Fibroblast of lung (primary cell): ENCODE measurements at places on chromosomes 2 and 18. TPM values are rescaled to one million over a fixed set of nuclear protein-coding genes. Genes with fewer than 3 reads are reported as not detected.

Gene KLHL14
- not detected in 2 replicates for polyA plus RNA-seq

Gene DNMT3A
- 3.6 and 3.7 TPM in 2 replicates for polyA plus RNA-seq

Gene ACMSD
- polyA plus RNA-seq = not detected in 2 replicates

Gene SERPINB3
- polyA plus RNA-seq = not detected in 2 replicates

DNA sequence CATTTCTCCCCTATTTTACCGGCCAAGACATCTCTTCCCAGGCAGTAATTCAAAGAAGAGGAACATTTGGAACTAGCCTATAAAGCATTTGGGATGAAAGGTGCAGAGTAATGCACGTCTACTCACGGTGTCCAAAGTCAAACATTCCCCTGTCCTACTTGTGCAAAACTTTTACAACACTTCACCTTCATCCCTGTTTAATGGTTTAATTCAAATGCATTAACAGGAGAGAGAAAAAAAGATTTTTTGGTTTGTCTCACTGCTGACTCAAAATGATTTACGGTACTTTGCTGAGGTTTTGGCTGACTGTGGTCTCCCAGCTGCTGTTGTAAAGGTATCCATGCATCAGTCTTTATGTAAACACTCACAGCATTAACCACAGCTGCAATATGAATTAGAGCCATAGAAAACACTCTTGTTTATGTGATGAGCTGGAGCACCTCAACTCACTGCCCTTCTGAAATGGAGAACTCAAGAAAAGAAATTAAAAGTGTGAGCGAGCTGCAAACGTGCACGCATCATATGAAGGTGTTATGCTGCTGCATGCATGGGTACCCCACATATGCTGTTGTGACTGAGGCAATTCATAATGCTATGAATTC, 220.5 kb downstream of the PIEZO2 start:
- peak; percentile 91 for DNase-seq

- DNase-seq = peak; percentile 92
Observed at GRCh38 chr18:27378431-27379095, 193.5 kb upstream of the CHST9 start.

- no peak for DNase-seq
Observed at GRCh38 chr2:11633923-11634478, 36.0 kb downstream of the NTSR2 start.

DNA sequence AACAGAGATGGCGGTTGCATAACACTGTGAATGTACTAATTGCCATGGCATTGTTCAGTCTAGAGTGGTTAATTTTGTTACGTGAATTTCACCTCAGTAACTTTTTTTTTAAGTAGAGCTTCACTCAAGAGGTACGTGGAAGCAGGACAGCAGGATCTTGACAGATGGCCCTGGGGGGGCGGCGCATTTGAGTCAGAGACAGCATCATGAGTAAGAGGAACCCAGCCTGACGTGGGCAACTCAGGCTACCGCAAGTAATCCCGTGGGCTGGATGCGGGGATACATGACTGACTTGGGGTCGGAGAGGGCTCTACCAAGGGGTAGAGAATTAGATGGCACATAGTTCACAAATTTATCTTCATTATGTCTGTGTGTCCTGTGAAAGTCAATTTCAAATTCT, 38.1 kb upstream of the DAPL1 start:
- DNase-seq = no peak

DNA sequence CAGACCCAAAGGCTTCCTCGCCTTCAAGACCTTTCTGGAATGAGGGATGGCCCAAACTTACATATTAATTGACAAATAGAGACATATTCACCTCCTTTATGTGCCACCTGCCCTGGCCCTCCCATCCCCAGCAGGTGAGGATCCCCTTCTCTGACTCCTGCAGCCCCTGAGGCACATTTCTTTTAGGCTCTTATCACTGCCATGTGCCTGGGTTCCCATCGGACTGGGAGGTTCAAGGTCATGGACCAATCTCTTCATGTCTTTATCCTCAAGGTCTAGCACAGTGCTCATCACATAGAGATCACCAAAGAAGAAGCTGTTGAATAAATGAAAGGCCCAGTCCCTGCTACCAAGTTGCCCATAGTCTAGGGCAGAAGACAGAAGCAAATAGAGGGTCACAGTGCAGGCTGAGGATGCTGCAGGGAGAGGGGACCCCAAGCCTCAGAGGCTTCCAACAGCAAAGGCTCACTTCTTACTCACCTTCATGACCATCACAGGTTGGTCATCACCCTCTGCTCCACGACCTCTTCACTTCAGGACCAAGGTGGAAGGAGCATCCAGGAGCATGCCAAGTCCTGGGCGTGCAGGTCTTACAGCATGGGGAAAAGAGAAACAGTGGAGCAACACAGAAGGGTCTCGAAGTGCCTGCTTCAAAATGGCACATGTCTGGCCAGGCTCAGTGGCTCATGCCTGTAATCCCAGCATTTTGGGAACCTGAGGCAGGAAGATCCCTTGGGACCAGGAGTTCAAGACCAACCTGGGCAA, 193.9 kb downstream of the SMAD2 start:
- DNase-seq = no peak

DNA sequence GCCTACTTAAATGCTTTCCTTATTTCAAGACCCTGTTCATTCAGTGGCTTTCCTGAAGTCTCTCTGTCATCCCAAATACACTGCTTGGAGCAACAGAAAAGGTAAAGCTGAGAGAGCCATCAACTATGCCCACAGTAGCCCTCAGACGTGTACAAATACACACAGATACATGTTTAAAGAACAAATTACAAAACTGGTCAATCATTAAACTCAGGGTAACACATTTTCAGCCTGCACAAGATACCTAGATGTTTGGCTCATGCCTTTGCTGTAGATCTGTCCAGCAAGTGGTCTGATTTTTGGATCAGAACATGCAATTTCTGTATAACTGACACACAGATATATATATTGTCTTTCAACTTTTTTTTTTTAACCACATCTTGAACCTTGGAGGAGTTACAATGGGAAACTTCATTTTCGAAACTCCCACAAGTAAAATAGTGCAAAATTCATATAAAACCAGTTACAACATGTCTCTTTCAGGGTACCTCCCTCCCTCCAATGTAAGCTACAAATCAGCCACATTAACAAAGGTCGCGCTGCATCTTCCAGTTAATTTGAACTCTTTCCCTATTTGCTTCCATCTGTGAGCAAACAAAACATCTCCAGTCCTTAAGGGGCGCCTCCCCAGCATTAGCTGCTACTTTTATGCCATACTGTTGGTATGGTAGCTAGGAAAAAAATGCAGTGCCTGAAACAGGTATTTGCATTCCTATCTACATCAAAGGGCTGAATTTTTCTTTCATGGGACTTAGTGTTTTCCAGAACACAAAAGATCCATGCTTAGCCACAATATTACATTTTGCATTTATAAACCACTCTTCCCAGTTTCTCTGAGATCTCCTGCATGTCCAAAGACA, 311.9 kb downstream of the NRXN1 start:
- DNase-seq = no peak

GRCh38 chr2:239667431-239667985, 266.7 kb upstream of the HDAC4 start:
- no peak for DNase-seq
